ENCODE measurements at places on chromosomes 4 and X.

DNA sequence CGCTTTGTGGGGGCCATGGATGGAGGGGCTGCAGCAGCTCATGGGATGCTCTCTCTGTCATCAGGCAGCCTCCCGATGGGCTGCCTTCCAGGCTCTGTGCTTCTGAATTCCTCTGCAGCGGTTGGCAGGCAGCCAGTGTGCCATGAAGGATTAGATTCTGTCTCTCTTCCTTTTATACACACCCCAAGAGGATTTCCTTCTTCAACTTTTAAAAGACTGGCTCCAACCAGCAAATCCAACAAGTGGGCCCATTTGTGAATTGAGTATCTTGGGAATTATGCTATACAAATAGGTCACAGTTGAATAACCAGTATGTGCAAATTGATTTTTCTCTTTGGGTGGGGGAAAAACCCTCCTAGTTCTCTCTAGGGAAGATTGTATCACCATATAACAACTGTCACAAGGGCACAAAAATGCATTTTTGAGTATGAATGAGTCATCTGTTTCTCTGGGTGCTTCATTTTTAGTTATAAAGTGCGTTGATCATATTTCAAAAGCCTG is 96.8 kb upstream of the FAT1 start:
- DNase-seq, result peak; percentile 65

GRCh38 chr4:139921429-139922184 is 232.4 kb downstream of the MAML3 start:
- peak; percentile 58 for DNase-seq

- DNase-seq, result peak; percentile 82
These were observed at the start of gene FAM13A for GRCh38 chr4:89056953-89057398. FAM13A (minus strand) TSS chr4:89057185; CDS start chr4:89056964, 221 bp downstream.

- DNase-seq, result no peak
These were observed 83.0 kb downstream of the PJA1 start for GRCh38 chrX:69082055-69082752.

GRCh38 chrX:2828344-2828958 is at the start of gene GYG2:
GYG2 (plus strand) TSS chrX:2828930; CDS start chrX:2830189, 1,259 bp downstream.
- DNase-seq, result peak; percentile 70

DNA sequence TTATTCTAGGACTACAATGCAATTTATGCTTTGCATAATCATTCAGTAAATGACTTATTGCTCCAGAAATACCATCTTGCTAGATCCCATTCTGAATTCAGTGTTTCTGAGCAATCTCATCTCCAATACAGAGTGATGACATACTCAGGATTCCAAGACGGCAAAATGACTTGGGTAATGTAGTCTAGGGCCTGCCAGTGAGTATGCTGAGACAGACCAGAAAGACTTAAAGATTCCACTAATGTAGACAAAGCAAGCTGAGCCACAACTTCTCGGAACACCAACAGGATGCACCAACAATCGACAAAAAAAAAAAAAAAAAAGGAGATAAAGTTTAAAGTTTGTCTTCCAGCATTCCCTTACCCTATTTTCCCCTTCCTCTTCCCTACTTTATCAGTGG is 919 bp upstream of the SEC24B start:
- DNase-seq, result no peak

DNA sequence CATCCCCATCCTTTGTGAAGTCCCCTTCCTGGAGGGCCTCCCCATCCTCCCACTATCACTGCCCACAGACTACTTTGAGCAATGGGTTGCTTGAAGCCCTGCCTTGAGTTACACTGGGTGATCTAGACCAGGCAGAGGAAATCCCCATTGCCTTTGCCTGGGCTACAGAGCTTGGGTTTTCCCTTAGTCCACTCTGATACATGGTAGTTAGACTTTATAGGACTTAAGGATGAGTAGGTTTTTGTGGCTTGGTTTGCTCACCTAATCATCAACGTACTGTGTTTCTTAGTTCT is 56.6 kb downstream of the TMEM131L start:
- DNase-seq, result no peak

DNA sequence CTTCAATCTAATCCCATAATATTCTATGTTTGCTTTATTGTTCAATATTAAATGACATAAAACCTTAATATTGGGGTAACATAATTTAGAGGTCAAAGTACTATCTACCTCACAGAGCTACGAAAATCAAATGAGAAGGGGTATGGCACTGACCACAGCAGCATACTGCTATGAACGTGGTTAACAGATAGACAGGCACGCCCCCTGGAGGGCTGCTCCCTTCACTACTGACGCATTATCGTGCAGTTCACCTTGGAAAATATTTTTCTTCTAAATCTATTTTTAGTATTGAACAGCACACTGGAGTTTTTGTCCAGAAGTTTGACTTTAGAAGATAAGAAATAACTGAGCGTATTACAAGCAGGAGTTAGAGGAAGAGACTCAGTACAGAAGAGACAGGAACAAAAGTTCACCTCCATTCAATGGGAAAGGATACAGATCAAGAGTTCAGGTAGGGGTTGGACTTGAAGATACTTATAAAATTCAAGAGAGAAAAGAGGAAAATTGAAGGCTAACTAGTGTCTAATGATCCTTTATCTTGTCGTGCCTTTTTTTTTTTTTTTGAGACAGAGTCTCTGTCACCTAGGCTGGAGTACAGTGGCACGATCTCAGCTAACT is 22.7 kb downstream of the MAP9 start:
- DNase-seq, result peak; percentile 62

DNA sequence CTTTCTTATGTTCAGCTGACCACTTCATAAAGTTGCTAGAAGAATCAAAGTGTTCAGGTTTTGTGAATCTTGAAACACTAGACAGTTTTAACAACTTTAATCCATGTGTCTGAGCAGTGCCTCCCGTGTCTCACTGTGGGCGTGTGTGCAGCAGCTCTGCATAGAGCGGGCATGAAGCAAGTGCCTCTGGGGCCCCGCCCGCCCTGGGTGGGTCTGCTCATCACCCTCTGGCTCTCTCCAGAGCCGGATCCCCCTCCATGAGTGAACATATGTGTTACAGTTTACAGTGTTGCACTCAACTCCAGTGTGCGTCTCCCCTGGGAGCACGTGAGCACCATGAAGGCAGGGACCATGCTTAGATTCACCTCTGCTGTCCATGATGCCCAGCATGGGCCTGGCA is 37.6 kb upstream of the CRMP1 start:
- DNase-seq, result no peak

GRCh38 chr4:152860046-152860445 is 76.1 kb upstream of the FHDC1 start:
- no peak for DNase-seq

GRCh38 chr4:182938205-182938645 is 21.0 kb upstream of the DCTD start:
- DNase-seq, result peak; percentile 91

GRCh38 chr4:84965553-84966381 is 723 bp downstream of the WDFY3 start:
- peak; percentile 82 for DNase-seq

GRCh38 chrX:16028576-16028975 is 94.8 kb upstream of the GRPR start:
- DNase-seq, result no peak

- peak; percentile 45 for DNase-seq
These were observed 5.3 kb downstream of the NKX1-1 start for GRCh38 chr4:1400831-1401408.

- DNase-seq, result no peak
These were observed 172.0 kb downstream of the FSTL5 start for GRCh38 chr4:161991811-161992210.

- DNase-seq, result no peak
These were observed 249.8 kb upstream of the AADAT start for GRCh38 chr4:170339522-170339921.

- no peak for DNase-seq
These were observed 57.1 kb upstream of the MID1 start for GRCh38 chrX:10677490-10677889.

DNA sequence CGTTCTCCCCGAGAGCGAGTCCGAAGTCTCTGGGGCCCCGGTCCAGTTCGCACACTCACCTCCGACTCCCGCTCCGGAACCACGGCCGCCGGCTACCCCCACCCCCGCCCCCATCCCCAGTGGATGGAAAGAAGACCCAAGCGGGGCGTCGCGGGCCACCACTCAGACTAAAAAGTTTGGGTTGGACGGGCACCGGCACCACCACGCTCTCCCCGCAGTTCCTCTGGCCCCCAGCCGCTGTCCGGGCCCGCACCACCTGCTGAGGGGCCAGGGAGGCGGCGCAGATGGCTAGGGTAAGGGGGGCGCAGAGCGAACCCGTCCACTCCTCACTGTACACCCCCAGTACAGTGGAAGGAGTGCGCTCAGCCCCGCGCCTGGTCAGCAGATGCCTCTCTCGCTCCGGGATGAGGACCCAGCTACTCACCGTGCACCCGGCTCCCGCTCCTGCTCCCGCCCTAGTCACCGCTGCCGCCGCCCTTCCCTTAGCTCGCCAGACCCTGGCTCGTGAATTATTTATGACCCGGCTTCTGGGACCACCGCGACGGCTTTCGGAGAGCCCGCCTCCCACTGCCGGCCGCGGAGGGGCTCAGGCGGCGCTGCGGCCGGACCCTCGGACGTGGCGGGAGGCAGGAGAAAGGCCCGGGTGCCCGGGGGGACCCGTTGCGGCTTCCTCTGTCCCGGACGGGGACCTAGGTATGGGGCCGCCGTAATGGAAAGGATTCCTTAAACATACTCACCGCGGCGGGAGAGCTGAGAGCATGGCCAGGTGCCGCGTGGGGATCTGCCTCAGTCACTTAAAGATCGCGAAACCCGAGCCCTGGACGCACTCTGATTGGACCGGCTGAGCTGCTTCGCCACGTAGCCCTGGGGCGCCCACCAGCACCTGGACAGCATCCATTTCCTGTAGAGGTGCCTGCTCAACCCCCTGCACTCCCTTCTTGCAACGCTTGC is at the start of gene PROM1:
PROM1 (minus strand) TSS at position 783 of the 951 bp plus-strand sequence. CDS start 8,117 bp downstream, outside the sequence.
- DNase-seq, result peak; percentile 81

- DNase-seq, result no peak
These were observed 113.0 kb downstream of the ANAPC10 start for GRCh38 chr4:144985014-144985413.

- DNase-seq, result no peak
These were observed 41.4 kb downstream of the GUCY2F start for GRCh38 chrX:109440475-109440874.

DNA sequence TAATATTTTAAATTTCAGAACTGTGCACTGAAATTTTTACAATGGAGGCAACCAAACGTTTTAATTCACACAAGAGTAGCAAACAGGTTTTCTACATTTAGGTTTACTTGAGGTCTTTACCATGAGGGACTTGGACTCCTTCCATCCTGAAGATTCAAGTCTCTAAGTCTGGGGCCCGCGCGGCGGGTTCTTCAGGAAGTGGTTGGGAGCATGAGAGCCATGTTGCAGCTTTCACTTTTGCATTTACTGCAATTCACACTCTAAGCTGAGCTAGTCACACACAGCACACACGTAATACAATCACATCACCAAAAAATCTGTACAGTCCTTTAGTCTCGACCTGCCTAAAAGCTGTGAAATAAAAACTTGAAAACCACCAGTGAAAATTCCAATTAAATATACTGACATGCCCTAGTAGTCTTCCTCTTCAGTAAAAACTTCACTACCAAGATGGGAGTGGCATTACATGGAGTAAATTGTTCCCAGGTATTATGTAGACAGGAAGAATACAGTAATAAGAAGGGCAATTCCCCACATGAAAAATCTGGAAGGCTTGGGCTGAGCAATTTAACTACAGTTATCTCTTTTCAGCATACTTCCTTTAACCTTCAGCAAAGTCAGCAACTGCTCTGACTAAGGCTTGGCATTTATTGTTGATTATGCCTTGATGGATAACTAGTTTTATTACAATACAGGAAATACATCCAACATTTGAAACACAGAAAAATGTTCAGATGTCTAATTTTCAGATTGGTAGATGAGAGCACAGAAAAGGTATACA is 571.1 kb upstream of the DIPK2B start:
- DNase-seq, result no peak

DNA sequence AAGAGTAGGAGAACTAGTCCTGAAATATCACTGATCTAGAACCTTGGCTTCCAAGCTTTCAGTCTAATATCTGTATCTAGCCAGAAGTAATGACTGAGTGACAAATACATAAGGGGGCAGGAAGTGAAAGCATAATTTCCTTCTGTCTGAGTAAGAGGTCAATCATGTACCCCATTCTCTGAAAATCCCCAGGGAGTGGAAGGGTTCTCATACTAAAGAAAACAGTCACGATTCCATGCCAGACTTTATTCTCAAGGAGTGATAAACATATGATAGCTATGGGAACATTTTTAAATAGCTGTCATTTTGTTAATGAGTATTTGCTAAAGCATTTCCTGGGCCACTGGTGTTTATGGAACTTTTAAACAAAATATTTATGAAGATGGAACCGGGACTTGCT is 308.5 kb downstream of the ARHGAP24 start:
- DNase-seq, result no peak

GRCh38 chrX:477441-478012 is 90.8 kb upstream of the PPP2R3B start:
- DNase-seq, result peak; percentile 38

DNA sequence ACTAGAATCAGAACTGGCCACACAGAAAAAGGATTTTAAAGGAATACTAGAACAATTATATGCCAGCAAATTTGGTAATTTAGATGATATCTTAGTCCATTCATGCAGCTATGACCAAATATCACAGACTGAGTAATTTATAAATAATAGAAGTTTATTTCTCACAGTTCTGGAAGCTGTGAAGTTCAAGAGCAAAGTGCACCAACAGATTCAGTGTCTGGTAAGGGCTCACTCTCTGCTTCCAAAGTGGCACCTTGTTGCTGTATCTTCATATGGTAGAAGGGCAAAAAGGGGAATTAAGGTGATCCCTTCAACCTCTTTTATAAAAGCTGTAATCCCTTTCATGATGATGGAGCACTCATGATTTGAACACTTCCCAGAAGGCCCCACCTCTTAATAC is 20.3 kb downstream of the TNIP2 start:
- DNase-seq, result no peak

DNA sequence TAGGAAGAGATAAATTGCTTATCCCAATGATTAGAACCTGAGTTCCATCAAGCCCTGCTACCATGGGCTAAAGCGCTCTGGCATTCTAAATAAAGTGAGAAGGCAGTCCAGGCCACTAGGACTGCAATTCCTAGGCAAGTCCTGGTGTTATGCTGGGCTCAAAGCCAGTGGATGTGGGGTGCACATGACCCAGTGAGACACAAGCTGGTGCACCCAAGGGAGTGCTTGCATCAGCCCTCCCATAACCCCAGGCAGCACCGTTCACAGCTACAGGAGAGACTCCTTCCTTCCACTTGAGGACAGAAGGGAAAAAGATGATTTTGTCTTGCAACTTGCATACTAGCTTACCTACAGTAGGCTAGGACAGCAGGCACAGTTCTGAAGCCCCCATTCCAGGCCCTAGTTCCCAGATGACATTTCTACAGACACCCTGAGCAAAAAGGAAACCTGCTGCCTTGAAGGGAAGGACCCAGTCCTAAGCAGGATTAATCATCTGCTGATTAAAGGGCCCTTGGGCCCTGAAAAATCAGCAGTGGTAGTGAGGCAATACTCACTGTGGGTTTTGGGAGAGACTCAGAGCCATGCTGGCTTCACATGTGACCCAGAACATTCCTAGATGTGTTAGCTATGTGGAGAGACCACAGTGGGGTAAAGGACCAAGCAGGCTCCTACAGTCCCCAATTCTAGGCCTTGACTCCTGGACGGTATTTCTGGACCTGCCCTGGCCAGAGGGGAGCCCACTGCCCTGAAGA is 77.8 kb downstream of the KLHL13 start:
- DNase-seq, result no peak

- peak; percentile 81 for DNase-seq
These were observed 140.3 kb upstream of the PGRMC2 start for GRCh38 chr4:128427832-128428366.
